ENCODE measurements at places on chromosomes 11 and 22.

DNA sequence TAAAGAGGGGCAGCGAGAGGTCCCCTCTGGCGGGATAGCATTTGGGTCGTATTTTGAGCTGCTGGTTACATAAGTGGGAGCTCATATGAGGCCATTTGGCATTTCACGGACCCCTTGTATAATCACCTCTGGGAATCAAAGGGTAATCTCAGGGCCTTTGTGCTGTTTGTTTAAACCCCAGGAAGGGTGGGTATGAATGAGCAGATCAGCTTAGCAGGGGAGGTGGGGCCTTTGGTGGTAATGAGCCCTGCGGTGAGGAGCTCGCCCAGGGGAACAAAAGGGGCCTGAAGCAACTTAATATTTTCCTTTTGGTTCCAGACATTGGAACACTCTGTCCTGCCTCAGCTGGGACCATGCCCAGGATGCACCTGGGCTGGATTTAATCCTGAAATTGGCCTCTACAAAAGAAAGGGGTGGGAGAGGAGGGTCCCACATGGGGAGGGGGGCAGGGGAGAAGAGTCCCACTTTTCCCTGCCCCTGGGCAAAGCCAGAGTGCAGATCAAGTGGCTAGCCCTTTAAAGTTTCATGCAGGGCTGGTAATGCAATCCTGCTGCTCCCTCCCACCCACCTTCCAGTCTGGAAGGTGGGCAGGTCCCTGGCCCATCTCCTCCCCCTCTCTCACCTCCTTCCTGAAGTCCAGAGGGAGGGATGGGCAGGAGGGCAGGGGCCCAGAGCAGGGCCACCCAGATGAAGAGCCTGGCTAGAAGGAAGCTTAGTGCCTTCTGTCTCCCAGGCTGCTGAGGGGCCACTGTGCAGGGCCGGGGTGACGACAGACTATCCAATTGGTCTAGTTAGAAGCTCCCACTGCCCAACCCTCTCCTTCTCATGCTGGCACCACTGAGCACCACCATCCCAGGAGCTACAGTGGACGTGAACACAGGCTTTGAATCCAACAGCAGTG, 10.5 kb downstream of the TSKU start:
- DNase-seq = no peak

DNA sequence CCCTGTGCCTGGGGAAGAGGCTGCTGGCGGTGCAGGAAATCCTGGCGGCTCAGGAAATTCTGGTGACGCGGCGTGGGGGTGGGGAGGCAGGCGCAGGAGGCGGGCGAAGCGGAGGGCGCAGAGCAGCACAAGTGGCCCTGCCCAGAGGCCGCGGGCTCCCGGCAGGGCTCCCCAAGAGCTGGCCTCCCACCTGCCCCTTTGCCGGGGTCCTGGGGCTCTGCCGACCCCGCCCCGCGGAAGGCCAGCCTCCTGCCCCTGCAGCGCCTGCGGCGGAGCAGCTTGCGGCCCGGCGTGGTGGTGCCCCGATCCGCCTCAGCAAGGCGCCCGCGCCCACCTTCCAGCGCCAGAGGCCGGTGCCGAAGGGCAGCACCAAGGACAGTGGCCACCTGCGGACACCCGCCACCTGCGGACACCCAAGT, 100.2 kb upstream of the OR4C13 start:
- no peak for DNase-seq

DNA sequence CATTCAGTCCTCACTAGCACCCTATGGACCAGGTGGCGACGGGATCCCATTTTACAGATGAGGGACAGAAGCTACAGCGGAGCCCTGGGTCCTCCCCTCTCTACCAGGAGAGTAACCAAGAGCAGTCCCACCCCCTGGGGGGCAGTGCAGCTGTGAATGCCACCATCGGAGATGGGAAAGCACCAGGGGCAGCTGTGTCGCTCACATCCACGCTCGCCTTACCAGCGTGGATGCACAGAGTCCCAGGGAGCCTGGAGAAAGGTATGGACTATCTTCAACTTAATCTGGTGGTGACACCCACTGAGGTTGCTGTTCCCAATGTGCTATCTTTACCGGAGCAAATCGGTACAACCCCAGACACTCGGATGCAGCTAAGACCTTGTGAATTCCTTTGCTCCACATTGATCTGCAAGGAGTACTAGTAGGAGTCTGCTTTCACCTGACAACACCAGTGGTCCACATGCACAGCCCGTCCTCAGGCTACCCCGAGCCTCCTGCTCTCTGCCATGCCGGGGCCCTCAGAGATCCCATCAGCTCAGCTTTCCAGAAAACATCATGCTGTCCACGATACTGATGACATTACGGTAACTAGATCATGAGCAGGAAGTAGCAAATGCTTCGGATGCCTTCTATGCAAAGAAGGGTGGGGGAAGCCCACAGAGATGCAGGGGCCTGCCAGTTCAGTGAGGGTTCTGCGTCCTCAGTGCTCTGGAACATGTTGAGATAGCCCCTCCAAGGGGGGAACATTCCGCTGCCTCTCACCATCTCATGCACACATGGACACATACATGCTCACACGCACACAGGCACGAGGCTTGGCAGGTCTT, 126.0 kb downstream of the CTTN start:
- DNase-seq = no peak

DNA sequence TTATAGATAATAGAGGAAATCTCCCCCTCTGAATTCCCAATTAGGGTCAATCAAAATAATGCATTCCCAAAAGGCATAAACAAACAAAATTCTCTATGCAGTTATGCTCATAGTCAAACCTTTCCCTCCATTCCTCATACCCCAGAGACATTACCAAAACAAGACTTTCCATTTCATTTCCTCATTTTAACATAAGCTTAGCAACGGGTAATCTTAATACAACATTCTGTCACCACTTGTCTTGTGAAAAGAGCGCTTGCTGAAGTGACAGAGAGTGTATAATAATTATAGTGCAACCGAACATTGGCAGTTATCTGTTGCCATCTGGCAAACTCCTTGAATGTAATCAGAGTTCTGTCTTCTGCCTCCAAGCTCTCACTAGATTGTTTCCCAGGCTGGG, 1.2 kb upstream of the SLN start:
- no peak for DNase-seq

DNA sequence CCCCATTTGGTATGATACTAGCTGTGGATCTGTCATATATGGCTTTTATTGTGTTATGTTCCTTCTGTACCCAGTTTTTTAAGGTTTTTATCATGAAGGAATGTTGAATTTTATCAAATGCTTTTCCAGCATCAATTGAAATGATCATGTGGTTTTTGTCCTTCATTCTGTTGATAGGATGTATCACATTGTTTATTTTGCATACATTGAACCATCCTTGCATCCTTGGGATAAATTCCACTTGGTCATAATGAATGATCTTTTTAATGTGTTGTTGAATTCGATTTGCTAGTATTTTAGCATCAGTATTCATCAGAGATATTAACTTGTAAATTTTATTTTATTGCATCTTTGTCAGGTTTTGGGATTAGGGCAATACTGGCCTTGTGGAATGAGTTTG, 31.1 kb downstream of the TAF1D start:
- no peak for DNase-seq

DNA sequence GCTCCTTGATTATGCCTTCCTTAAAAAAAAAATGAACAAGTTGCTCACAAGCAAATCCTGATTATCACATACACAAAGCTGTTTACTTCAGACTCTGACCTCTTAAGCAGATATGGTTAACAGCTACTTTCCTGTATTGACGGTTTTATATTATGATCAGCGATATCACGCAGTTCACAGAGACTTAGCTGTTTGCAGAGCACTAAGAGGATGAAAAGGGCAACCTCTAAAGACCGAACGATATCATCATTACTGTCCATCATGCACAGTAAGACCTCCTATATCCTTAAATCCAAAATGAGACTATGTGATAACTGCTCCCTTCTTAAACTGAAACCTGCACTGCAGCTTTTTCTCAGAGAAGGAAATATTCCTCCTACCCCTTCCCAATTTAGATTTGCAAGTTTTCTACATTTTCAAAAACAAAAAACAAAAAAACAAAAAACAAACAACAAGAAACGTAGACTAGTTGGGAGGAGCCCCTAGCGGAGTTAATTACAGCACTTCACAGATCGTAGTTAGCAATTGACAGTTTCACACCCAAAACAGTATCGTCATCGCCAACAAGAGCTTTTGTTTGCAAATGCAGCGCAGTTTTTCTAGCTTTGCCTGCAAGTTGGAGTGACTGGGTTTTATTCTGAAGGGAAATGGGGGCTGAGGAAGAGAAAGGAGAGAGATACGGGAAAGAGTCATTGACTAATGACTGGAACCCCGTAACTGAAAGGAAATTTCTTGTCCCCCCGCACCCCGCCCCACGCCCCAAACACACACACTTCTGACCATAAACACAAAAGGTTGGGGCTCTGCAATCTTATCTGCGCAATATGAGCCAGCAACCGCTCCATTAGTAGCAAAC, 1.2 kb downstream of the DDX6 start:
- DNase-seq = peak; percentile 71

DNA sequence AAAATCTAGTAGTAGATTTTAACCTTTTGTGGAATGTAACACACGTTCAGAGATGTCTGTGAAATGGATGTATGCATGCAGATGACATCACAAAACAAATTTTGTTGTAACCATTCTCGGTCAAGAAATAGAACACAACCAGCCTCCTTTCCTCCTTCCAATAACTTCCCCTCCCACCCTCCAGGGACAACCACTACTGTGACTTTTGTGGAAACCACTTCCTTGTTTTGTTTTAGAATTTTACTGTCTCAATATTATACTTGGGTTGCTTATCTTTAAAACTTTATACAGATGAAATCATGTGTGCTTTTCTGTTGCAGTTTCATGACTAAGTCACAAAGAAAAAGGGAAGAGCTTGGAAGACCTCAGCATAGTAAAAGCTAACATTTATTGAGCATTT, 189.4 kb upstream of the NCAM1 start:
- no peak for DNase-seq

DNA sequence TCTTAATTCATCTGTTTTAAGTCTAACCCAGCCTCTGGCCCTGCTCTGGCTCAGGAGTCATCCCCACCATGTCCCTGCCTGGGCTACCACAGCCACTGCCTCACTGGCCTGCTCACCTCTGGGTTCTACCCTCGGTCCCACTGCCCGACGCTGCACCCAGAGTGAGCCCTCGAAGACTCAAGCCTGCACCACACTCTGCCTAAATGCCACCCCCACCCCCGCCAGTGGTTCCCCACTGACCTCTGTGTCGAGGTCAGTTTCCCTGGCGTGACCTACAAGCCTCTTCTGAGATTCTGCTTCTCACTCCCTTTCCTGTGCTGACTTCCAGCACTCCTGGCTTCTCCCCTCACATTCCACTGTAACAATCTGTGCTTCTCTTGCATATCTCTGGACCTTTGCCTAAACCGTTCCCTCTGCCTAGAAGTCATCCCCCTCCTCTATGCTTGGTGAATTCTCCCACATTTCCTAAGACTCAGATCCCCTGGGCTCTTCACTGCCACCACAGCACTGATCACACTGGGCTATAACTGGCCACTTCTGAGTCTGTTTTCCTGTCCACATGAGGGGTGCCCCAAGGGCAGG, 12.5 kb upstream of the PDE2A start:
- DNase-seq = no peak

DNA sequence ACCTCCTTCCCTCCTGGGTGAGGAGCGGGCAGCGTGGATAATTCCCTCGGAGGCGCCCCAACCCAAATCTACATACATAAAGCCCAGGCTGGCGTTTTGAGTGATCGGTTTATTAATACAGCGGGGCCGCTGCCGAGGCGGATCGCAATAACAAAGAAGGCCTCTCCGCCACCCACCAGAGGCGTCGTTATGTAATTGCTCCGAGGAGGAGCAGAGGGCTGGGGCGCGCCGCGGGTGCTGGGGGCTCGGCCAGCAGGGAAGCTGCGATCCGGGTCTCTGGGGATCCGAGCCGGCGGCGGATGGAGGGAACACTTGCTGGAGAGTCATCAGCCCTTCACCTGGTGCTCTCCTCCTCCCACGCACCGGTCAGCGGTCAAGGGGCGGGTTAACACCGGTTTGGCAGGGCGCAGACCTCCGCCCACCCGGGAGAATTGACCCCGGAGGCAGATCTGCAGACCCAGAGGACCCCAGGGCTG, 6.4 kb upstream of the TP53I11 start:
- DNase-seq = no peak

- no peak for DNase-seq
These were observed 15.9 kb downstream of the ARFGAP2 start for GRCh38 chr11:47160753-47161133.
